ENCODE measurements at places on chromosomes 11 and 22.

- no peak for DNase-seq
Observed at GRCh38 chr22:26134654-26135330, 34.5 kb upstream of the SEZ6L start.

GRCh38 chr11:79431535-79431934, 9.3 kb downstream of the TENM4 start:
- no peak for DNase-seq

- no peak for DNase-seq
Observed at GRCh38 chr11:68375766-68376165, 63.4 kb downstream of the LRP5 start.

- DNase-seq, result no peak
Observed at GRCh38 chr11:36469063-36469462, 41.0 kb downstream of the TRAF6 start.

- no peak for DNase-seq
Observed at GRCh38 chr22:23501708-23502107, 78.4 kb downstream of the IGLL1 start.

DNA sequence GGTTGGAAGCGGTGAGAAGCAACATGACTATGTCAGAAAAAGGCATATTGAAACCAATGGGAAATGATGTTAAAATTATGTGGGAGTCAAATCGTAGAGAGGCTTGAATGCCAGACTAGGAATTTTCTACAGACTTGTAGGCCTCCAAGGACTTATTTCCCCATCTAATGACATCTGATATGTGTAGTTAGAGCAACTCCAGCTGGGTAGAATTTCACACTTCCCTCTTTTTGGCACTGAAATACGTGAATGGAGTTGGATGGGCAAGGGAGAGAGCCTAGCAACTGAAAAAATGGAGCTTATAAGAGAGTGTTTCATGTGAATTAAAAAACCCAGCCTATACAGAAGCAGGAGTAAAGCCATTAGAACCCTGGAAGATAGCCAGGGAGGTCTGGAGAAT, 304.2 kb downstream of the INSC start:
- DNase-seq, result peak; percentile 91

DNA sequence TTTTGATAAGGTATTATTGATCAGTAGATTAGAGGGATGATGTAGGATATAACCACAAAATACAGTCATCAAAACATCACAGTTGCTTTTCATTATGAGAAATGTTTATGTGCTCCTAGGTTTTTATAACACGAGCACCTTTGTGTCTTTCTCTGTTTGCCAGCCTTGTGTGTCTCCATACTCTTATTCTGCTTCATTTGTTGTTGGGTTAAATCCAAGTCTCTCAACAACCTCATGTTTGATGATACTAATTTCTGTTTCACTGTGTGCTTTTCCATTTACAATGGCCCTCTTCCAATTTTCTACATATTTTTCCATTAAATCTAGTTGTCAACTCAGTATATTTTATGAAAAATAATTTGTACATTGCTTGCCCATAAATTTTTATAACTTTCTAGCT, 107.7 kb upstream of the POU2AF2 start:
- DNase-seq, result no peak

- no peak for DNase-seq
Observed at GRCh38 chr11:45159781-45160365, 13.4 kb downstream of the PRDM11 start.

GRCh38 chr22:32979606-32980005, 78.6 kb downstream of the SYN3 start:
- DNase-seq, result no peak

All from right lung (tissue), 10 donors.